Vagina (tissue), 2 donors: ENCODE measurements at places on chromosomes 6 and 20.

DNA sequence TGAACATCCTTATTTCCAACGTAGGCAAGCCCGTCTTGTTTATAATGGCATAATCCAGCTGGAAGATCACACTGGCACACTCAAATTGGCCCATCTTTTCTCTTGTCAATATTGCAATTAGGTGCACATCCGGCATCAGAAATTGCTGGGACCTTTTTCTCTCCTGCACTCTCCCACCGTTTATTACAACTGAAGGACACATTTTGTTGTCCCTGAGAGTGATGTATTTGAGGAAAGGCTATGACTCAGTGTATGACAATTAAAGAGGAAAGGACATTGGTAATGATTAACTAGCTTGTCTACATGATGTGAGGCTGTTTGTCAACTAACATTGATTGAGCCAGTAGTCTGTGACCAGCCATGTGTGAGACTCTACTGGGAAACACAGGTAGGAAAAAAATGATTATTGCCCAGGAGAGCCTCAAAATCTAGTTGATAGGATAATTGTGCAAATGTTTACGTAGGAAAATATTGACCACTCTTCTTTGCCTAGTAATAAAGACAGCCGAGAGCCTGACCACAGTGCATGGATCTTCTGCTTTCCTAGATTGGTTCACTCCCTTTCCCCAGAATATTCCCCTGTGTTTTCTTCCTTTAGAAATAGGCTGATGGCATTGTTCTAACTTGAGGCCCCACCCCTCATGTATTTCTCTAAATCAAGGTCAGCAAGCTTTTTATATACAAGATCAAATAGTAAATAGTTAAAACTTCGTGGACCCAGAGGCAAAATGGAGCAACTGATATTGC, 230.0 kb upstream of the BTBD3 start:
- no peak for DNase-seq

GRCh38 chr6:106608080-106608668, 21.1 kb downstream of the RTN4IP1 start:
- no peak for DNase-seq

DNA sequence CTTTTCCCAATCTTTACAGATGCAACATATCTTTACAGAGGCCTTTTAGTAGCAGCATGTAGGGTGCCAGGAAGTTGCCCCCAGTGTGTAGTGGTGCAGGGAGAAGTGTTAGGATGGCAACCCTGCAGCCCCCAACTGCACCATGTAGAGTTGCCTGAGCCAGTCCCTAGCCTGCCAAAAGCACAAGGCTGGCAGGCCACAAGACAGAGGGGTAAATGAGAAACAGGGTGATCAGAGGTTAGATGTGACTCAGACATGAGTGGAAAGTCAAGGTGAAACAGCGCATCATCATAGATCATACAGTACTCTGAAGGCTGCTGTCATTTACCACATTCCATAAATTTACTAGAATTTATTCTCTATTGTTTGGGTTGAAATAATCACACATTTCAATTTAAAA, 467.5 kb downstream of the PRKN start:
- no peak for DNase-seq

GRCh38 chr6:148736774-148737412, 9.9 kb upstream of the UST start:
- DNase-seq: no peak

- peak; percentile 6 for DNase-seq
These were observed 135.4 kb downstream of the NRN1 start for GRCh38 chr6:5871296-5871695.

GRCh38 chr6:157832250-157832967, 9.4 kb downstream of the SNX9 start:
- DNase-seq: no peak

DNA sequence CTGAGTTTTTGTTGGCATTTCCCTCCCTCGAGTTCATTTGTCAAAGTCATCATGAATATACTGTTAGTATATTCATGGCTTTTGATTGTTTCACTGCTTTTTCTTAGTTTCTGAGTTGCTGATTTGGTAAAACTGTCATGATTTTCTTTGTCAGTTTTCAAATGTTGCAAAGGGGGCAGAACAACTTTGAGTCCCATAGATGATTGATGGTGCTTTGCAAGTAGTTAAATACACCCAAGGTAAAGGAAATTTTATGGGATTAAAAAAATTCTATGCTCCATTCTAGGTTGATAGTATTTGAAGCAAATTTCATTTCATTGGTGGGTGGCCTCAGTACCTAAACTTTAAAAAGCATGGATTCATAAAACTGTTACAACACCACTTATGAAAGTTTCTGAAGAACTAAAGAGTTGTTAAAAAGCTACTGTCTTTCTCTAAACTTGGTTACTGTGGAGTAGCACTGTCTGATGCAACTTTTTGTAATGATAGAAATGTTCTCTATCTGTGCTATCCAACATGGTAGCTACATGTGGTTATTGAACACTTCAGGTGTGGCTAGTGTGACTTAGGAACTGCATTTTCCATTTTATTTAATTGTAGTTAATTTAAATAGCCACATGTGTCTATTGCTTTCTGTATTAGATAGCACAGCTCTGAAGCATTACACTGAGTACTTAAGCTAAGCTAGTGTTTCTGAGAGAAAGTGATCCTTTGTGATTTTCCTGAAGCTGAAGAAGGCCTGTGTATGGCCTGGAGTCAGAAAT, 153.6 kb downstream of the ZFAND3 start:
- DNase-seq: no peak

DNA sequence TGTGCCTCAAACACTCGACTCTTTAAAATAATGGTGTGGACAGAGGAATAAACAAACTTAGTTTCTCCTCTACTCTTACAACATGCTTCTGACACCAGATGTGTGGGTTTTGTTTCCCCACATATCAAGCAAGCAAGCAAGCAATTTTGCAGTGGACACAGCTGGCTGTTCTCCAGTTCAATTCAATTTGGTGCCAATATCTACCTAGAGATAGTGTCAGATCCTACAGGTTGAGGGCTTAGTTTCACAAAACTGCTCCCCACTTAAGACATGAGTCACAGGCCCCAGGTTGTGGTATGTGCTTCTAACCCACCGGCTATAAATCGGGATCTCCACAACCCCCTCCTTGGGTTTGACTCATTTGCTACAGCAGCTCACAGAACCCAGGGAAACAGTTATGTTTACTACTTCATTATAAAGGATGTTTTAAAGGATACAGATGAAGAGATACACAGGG, 131.4 kb upstream of the TRAF3IP2 start:
- DNase-seq: no peak

DNA sequence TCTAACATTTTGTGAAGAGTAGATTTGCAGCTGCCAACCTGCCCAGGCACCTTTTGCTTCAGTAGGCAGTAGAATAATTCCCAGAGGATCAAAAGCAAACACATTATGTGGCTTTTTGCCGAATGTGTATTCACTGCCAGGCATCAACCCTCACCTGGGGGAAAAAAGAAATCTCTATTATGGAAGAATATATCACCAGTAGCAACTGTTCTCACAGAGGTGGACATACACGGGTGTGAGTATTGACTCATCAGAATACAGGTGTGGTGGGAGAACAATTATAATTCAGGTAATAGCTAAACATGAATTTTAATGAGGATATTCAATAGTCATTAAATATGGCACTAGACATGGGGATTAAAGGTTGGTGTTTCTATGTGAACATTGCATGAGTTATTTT, 910.7 kb downstream of the TFAP2A start:
- DNase-seq: no peak

- no peak for DNase-seq
These were observed 154.9 kb downstream of the ALDH8A1 start for GRCh38 chr6:134795001-134795400.

DNA sequence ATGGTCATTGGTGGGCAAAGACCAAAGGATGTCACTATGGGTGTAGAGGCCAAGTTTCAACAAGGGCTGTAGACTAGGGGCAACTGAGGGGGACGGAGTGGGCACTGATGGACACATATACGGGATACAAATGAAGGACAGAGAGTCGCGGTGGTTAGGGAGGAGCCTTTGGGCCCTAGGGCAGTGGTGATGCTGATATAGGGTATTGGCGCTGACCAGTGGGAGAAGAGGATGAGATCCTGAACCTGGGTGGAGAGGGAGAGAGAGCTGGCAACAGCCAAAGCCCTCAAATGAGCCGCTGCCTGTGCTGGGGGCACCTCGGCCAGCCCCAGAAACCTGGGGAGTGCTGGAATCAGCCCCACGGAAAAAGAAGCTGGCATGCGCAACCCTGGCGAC, 1.6 kb downstream of the CDH22 start:
- DNase-seq: no peak

DNA sequence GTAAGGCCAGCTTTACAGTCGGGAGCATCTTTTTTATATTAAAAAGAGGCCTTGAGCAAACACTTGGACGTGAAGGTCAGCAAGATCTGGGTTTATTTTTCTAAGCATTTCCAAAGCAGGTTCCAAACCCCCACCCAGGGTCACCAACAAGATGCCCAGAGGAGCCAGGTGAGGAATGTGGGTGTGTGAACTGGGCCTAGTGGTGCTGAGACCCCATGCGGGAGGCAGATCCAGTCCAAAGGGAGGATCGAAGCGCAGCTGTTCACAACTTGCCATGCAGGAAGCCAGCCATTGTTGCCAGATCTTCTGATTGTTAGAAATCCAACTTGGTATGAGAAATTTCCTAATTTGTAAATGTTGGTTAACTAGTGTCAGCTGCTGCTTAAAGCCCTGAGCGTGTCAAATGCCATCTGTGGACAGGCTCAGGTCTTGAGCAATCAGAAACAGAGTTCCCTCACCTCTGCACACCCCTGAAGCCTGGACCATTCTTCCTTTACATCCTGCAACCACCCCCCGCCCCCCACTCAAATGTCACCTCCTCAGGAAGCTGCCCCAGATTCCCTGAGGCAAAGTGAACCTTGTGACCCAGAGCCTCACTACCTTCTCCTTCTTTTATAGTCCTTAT, 46.5 kb downstream of the NFATC2 start:
- DNase-seq: no peak

DNA sequence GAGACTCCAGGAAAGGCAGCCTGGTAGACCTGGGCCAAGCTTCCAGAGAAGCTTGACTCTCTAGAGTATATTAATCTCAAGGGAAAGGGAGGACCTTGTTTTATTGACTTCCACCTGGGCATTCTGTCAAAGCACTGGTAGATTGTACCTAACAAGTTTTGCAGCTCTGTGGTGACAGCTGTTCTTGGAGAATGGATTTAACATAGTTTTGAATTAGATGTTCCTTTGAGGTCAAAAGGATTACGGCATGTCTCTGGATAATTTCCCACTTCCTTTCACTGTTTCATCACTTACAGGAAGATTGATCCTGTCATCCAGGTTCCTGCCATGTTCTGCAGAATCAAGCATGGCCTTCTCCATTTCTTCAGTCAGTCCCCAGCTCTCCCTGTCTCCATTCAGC, 246.0 kb downstream of the PHACTR1 start:
- no peak for DNase-seq

- no peak for DNase-seq
These were observed 40.9 kb downstream of the SLC24A3 start for GRCh38 chr20:19253316-19253715.

DNA sequence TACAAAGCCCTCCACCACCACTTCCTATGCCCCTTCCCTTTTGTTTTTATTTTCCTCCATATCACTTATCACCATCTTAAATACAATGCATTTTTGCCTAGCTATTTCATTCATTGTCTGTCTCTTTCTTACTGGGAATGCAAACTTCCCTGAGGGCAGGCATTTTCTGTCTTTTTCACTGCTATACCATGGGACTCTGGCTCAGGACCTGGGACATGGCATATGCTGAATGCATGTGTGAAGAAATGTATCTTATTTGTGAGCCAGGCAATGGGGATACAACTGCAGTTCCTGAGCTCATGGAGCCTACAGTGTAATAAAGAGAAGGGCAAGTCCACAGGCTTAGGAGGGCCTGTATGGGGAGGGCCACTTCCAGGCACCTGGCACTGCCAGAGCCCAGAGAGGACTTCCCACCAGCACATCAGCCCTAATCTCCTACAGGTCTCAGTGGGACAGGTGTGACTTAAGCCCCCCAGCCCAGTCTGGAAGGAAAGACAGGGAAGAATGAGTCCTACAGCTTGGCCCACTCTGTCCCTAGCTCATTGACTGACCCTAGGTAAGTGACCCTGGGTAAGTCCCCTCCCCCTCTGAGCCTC, 43.2 kb downstream of the TFEB start:
- DNase-seq: no peak

GRCh38 chr6:32964776-32965175, 3.6 kb upstream of the BRD2 start:
- DNase-seq: no peak

- DNase-seq: peak; percentile 82
These were observed 1.8 kb upstream of the SPEF1 start for GRCh38 chr20:3783068-3783489.

GRCh38 chr20:43909720-43910119, 4.9 kb upstream of the TOX2 start:
- no peak for DNase-seq

DNA sequence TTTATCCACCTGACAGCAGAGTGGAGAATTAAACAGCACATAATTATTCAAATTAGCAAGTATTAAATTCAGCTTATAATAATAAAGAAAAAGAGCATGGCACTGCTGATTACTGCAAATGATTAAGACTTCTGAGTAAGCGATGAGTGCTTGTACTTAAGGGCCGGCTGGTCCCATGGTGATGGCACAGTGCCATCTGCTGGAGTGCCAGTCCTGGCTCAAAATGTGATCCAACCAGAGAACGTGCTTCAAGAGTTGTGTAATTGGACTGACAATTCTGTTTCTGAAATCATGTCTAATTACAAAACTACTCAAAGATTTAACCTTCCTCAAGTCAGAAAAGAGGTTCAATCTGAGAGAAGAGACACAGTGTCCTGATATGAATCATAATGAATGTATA, 181.6 kb upstream of the RGS17 start:
- DNase-seq: no peak

- DNase-seq: no peak
These were observed 12.9 kb downstream of the BPIFB4 start for GRCh38 chr20:33092361-33092760.

- no peak for DNase-seq
These were observed 160.6 kb upstream of the GGTLC1 start for GRCh38 chr20:24149175-24149574.

DNA sequence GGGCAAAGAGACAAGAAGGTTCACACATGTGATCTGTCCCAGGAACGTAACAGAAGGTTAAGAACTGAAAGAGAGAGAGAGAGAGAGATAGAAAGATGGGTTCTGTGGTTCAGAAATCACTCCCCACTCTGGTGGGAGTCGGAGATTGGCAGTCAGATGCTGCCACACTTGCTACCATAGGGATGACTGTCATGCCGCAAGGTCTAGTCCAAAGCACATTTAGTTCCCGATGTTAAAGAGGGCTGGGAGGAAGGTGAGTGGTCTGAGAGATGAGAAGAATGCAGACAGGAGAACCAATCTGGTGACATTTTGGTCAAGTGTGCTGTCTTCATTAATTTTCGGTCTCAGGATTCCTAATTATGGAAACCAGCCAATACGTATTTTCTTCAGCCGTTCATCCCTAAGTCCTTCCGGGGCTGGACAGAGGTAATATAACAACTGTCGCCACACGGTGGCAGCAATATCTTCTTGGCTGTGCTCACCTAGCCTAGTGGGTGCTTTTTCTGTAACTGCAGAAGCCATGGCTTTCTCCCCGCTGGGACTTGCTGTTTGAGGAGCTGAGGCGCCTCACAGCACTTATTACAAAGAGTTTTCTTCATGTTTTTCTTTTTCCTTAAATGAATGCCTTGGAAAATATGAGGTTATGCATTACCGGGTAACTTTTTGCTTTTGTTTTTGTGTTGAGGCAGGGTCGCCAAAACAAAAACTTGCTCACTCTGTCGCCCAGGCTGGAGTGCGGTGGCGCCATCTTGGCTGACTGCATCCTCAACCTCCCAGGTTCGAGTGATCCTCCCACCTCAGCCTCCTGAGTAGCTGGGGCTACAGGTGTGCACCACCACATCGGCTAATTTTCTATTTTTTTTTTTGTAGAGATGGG, 46.0 kb downstream of the SLC35D3 start:
- no peak for DNase-seq
